Stimulated activated CD8-positive, alpha-beta memory T cell treated with anti-CD3 and anti-CD28 coated beads, Interleukin-4, amount 100 ng/mL, for 4 hours (primary cell): ENCODE measurements at places on chromosomes 12 and 14.

DNA sequence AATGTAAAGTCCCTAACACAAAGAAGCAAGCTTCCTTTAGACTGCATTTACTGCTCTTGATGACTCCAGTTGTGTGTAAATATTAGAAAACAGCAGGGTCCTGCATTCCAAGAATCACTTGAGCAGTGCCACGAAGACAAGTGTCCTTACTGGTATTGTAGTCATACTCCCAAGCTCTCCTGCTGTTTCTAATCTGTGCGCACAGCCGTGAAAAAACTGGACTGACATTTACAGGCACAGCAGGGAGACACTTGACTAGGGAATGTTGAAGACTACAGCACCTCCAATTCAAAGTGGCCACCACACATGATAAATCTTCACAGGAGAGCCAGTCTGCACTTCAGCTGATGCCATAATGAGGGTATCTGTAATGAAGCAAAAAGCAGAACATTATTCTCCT is 91.4 kb downstream of the VRK1 start:
- no peak for DNase-seq

DNA sequence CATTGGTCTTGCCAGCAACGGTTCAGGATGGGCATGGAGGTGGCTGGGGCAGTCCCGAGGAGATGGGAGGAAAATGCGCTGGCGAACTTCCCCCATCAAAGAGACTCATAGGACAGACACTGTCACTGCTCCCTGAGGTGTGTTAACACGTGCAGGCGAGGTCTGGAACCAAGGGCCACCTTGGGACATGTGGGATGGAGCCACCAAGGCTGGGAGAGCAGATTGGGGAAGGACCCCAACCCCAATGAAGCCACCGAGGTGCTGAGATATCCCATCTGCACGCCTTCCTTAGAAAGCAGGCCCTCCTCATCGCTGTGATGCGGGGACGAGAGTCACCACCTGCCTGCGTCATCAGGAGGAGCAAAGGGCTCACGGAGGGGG is 16.9 kb upstream of the BEGAIN start:
- no peak for DNase-seq

GRCh38 chr14:51357250-51357649 is 117.2 kb downstream of the TMX1 start:
- DNase-seq, result no peak

DNA sequence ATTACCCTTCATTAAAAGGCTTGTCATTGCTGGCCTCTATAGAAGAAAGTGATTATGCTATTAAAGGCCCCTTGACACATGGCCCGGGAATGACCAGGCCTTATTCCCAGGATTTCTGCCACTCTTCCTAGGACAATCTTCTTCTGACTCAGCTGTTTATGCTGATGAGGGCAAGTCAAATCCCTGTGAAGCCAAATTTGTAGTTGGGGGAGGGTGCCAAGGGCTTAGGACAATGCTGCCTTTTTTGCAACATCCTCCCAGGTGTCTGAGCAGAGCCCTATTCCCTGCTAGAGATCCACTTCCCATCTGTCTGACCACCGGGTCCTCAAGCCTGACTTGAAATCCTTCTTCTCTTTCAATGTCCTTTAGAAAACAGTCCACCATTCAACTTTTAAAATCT is 230.7 kb upstream of the SRRM4 start:
- DNase-seq, result no peak
